Esophagus muscularis mucosa (tissue), 4 donors: ENCODE measurements at places on chromosomes 5 and 9.

- no peak for DNase-seq
Measured at GRCh38 chr5:73419117-73419464, 29.5 kb downstream of the FOXD1 start.

- no peak for DNase-seq
Measured at GRCh38 chr5:14208071-14209021, 65.2 kb downstream of the TRIO start.

- DNase-seq = no peak
Measured at GRCh38 chr9:133841167-133841812, 103.1 kb upstream of the SARDH start.

DNA sequence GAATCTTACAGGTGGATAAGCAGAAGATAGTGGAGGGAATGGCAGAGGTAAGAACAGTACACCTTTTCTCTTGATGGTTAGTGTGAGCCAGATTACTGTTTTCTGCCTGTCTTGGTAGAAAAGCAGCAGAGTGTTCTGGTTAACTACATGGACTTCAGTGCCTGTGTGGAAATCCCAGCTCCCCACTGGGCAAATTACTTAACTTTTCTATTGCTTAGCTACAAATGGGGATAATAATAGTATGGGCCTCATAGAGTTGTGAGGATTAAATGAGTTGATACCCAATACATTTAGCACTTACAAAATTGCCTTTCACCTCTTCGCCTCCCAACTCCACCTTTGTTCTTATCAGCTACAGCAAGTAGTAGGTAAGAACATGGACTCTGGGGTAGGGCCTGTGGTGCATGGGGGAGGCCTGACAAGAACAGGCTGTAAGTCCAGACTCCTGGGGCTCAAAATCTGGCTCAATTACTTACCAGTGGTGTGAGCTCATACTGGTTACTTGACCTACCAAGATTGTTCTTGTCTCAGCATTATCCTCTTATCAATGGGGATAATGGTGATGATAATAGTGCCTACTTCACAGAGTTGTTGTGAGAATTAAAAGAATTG lies 125.1 kb downstream of the LIFR start:
- no peak for DNase-seq

DNA sequence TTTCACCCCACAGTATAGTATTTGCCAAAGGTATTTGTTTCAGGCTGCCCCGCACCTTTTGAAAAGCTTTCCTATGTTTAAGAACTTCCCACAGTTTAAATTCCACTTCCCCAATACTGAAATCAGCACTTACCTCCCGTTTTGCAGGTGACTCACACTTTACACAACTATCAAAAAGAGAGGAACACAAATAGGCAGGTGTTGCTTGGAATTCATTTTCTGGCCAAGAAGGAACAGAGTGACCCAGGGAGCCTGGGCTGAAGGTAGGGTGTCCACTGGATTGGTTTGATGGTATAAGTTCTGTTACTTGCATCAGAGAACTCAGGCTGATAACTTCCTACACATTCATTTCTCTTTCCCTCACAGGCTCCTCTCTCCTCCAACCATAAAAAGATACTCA lies 60.1 kb upstream of the SLC30A5 start:
- no peak for DNase-seq
